ENCODE measurements at places on chromosomes 3 and 15.

GRCh38 chr3:168086541-168087260, 9.0 kb downstream of the GOLIM4 start:
- DNase-seq, result no peak

- no peak for DNase-seq
Measured at GRCh38 chr3:32660634-32661033, 24.4 kb upstream of the CNOT10 start.

DNA sequence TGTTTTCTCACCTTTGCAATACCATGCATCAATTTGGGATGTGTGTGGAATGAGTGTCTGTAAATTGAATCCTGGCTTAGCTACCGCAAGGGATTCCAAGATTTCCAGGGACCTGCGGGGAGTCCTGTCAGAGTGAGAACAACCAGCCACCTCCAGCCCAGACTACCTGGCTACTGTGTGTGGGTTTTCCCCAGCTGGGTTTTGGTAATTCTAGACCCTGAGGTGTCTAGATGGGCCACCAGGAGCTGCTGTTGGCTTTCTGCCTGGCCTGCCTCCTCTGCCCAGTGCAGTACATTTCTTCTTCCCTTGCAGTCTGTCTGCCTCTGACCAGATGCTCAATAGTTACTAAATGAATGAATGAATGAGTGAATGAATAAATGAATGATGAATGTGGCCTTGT, 32.5 kb upstream of the CORO2B start:
- no peak for DNase-seq

- DNase-seq, result no peak
Measured at GRCh38 chr3:45205126-45205525, 21.0 kb downstream of the TMEM158 start.

GRCh38 chr3:116429479-116430269, 15.6 kb downstream of the LSAMP start:
- no peak for DNase-seq

GRCh38 chr15:52414936-52415335, 113.7 kb downstream of the MYO5A start:
- DNase-seq, result no peak

- DNase-seq, result no peak
Measured at GRCh38 chr3:174202561-174202960, 656.6 kb upstream of the NAALADL2 start.

DNA sequence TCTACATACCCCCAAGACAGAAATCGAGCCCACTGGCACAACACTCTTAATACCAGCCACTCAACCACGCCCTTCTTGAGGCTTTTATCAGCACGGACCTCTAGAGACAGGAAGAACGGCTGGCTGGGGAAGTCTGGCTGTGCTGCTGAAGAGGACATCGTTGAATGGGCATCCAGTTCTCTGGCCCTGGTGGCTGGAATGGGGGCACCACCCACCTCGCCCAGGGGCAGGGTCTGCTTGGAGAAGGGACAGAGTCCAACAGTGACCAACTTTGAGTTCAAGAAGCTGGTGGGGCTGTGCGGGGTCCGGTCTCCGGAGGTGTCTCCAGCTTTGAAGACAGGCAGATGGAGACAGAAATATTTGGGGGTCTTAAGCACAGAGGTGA, 77.5 kb downstream of the ATP10A start:
- DNase-seq, result no peak

GRCh38 chr3:149245738-149246451, 24.3 kb upstream of the CP start:
- DNase-seq, result no peak

DNA sequence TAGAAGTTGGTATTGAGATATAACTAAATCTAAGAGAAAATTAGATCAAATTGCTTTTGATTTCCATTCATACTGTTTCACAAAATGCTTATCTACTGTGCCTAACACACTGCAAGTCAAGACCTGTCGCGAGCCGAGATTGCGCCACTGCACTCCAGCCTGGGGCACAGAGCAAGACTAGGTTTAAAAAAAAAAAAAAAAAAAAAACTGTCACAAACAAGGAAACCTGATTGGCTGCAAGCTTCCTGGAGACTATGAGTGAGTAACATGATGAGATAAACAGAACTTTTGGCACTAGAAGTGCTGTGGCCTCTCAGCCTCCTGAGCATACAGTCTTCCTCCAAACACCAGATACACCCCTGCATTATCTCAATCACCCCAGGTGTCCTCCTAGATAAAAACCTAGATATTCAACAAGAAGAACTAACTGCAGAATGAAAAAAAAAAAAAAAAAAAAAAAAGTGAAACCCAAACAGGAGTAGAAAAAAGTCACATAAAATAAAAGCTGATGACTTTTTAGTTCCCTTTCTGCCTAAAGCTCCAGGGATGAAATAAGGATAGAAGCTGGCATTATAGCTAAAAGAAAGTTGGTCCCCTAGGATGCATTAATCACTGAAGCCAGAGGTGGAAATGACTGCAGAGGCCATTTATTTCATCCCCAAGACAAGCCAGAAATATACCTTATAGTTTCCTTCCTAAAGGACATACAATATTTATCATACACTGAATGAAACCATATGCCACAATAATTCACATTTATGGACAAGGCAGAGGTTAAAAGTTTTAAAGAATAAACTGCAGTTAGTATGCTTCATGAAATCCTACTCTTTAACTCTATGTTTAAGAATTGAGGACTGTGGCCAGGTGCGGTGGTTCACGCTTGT, 82.4 kb downstream of the P3H2 start:
- no peak for DNase-seq

DNA sequence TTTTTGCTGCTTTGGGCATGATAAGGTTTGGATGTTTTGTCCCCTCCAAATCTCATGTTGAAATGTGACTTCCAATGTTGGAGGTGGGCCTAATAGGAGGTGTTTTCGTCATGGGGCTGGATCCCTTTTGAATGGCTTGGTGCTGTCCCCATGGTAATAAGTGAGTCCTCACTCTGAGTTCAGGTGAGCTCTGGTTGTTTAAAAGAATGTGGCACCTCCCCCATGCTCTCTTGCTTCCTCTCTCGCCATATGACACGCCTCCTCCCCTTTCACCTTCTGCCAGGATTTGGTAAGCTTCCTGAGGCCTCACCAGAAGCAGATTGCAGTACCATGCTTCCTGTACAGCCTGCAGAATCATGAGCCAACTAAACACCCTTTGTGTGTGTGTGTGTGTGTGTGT, 255.5 kb downstream of the EPHB1 start:
- no peak for DNase-seq

DNA sequence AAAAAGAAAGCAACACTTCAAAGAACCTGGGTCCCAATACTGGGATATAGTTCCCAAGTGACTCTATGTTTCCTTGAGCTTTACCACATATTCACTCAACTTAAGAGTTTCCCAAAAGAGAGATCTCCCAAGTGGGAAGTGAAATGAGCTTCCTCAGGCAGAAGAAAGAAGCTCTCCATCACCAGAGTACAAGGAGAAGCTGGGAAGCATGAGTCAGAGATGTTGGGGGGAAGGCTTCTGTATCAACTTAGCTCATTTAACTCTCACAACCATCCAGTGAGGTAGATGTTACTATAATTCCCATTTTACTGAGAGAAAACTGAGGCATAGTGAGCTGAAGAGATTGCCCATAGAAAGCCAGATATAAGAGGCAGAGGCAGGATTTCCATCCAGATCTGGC, 47.0 kb upstream of the TRIM42 start:
- DNase-seq, result no peak

GRCh38 chr15:44427756-44428724, 611 bp downstream of the CTDSPL2 start:
- peak; percentile 15 for DNase-seq

GRCh38 chr15:68497206-68497910, 65.4 kb upstream of the ITGA11 start:
- no peak for DNase-seq

GRCh38 chr3:67094167-67094566, 96.1 kb downstream of the KBTBD8 start:
- no peak for DNase-seq

- no peak for DNase-seq
Measured at GRCh38 chr3:138081371-138082084, 33.9 kb downstream of the DZIP1L start.

- DNase-seq, result no peak
Measured at GRCh38 chr3:16252988-16253387, 11.8 kb downstream of the DPH3 start.

DNA sequence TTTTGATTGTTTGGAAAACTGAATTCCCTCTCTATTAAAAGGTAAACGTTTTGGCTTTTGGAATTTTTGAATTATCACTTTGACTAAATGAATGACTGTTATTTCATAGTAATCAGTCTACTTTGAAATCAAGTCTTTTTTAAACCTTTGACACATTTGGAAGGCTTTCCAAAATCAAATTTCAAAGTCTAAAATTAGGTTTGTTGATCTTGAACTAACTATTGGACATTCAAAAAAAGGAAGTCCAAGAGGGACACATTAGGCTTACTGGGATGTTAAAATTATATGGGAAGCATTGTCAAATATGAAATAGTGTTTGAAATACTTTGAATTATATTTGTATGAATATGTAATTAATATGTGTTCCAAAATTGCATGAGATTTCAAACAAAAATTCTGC, 45.2 kb upstream of the AADACL2 start:
- no peak for DNase-seq

Measured in CD4-positive, alpha-beta T cell treated with Interleukin-2 at 100 ng/mL for 4 hours (primary cell).